ENCODE measurements at places on chromosomes 6 and 20.
A peak's percentile ranks its signal among the peaks of the same experiment; 100 is the strongest.

- DNase-seq = no peak
Measured at GRCh38 chr6:55003719-55004430, 157.3 kb downstream of the FAM83B start.

DNA sequence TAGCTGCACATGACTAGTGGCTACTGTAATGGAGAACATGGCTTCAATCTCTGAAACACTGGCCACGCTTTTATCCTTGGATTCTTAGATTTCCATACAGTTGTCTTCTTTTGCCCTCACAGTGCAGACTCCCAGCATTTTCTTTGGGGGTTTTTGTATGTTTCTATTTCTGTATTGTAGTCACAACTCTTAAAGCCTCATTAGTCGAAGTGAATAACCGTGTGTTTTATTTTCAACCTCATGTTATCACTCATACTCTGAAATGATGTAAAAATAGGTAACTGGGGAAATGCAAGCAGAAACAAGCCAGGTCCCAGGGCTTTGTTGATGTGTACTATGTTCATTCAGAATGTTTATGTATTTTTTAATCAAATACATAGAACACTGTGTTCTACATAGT is 162.9 kb downstream of the JARID2 start:
- no peak for DNase-seq

- DNase-seq = no peak
Measured at GRCh38 chr20:9032758-9033157, 36.1 kb upstream of the PLCB4 start.

- DNase-seq = no peak
Measured at GRCh38 chr6:40928307-40928706, 110.7 kb downstream of the UNC5CL start.

- DNase-seq = peak; percentile 25
Measured at GRCh38 chr6:141988954-141989705, 143.6 kb upstream of the GJE1 start.

DNA sequence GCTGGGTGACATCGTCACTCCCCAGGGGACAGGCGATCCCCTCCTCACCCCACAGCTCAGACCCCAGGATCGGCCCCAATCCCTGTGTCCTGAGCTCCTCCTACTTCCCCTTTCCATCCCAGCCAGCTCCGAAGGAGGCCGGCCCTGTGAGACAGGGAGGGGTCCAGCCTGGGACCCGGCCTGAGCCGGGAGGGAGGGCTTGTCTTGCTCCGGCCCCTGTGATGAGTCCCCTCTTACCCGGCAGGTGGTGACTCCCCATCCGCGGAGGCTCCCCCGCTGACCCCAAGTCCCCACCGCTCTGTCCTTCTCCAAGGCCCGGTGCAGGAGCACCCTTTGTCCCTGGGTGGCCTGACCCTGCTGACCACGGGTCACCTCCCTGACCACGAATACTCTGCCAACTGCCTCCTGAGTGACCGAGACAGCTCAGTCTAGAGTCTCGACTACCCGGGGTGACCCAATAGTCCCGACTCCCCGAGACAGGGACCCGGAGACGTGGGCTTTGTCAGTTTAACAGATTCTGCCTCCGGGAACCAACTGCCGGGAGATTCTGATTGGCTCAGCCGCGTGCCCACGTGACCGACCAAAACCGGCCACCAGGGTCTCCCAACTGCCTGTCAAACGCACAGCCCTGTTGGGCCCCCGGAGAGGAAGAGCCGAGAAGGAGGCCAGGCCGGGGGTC is 187.4 kb upstream of the PROKR2 start:
- DNase-seq = no peak

DNA sequence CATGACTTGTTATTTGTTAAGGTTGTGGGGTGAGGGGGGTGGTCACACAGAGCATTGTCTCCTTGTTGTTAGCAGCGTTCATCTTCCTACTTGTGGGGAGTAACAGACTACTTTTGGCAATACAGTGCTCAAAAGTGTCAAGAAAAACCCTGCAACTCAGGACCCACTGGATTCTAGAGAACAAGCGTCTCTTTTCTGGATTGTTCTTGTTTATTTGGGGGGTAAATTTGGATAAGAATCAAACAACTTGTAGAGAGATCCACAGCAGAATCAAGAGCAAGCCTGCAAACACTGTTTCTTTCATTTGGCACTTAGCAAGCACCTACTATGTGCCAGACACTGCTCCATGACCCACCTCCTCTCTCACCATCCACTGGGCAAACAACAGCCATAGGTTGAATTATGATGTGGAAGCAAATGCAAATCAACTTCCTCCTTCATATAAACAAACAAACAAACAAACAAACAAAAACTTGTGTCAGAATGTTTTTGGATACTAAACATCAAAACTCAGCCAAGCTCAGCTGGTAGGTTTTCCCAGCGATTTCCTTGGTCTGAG is 4.0 kb upstream of the NR2E1 start:
- DNase-seq = no peak
